ENCODE measurements at places on chromosomes 1 and 21.

DNA sequence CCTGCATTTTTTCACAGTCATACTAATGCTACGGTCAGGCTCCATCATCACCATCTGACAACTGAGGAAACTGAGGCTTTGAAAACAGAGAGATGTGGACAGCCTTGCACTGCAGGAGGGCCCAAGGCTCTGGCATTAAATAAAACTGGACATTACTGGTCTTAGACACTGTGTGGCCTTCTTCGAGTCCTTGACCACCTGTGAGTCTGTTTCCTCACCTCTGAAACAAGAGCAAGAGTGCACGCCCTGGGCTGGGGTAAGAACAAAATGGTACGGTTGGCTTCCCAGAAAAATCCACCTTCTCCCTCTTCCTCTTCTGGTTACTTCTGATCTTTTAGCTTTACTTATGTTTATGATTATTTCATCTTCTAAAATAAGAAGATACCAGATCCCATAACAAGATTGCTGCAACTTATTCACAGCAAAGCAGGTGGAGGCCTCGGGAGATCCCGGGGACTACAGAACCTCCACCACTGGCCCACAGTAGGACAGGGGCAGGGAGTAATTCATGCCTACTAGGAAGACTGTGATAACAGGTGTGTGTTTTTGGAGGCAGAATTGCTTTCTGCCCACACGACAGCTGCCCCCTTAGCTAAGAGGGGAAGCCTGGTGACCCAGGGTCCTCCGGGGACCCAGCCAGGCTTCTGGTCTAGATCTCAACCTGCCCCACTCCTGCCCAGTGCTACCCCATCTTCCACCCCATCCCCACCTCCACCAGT lies 156.4 kb upstream of the EDN2 start:
- DNase-seq, result no peak

DNA sequence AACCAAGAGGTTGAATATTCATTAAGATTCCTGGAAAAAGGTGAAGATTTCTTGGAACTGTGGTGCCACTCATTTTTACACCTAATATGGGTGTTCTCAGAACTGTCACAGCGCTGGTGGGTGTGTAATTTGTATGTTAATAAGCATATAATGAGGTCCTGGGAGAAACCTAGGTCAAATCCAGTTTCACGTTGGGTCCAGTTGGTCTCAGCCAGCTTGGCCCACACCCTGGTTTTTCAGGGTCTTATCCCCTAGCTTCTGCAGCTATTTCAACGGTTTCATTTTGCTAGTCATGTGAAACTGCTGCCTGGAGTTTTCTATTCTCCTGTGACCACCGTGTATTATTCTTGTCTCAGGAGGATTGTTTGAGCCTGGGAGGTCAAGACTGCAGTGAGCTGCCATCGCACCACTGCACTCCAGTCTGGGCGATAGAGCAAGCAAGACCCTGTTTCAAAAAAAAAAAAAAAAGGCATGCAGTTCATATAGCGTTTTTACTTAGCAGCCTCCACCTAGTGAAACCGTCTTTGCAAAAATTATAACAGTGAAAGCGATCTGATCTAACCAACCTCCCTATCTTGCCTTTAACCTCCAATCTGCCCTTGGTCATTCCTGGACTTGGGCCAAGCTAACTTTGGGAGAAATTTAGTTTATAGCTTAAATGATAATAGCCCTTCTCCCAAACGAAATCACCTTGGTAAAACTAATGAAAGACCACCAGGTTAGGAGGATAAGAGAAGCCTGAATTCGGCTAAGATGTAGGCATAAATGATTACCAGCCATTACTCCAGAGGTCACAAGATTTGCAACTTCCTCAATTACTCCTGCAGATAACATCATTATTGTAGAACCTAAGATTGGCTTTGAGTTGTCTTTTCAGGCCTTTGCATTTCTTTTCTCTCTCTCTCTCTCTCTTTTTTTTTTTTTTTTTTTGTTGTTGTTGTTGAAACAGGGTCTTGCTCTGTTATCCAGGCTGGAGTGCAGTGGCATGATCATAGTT lies 44.0 kb downstream of the PTAFR start:
- no peak for DNase-seq

- no peak for DNase-seq
Observed at GRCh38 chr1:236868625-236869467, 73.8 kb downstream of the MTR start.

GRCh38 chr1:204598319-204598969 lies 82.2 kb downstream of the MDM4 start:
- DNase-seq, result no peak

DNA sequence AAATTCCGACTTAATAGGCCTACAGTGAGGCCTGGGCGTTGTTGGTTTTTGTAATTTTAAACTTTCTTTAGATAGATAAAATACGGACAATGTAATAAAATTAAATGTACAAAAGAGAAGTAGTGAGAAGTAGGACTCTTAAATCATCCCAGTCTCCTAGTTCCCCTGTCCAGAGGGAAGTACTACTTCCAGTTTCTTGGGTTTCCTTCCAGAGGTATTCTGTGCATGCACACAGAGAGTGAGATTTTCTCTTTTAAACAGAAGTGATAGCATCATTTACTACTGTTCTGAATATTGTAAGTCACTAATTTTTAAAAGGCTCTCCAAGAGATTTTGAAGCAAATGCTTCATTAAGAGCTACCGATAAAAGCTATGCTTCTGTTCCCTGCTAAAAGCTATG lies 7.2 kb upstream of the FNBP1L start:
- DNase-seq, result no peak

DNA sequence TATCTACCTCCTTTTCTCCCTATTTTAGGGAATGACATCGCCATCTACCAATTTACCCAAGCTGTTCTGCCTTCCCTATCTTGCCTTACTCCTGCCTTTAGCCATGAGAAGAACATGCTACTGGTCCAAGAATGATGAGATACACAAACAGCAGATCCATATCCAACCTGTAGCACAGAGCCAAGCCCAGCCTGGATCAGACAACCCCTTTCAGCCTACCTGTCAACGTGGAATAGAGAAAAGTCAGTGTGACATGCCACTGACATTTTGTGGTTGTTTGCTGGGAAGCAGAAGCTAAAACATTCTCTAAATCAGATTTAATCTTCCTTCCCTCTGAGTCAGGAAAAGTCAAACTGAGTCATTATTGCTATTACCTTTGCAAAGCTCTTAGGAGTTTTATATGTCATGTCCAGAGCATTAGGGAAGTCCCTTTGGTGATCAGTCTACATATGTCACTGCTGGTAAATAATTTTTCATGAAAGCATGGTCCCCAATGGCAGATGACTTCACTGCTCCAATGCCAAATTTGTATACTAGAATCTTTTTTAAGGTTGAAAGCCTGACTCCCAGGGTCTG lies 143.1 kb downstream of the TPR start:
- DNase-seq, result no peak

- DNase-seq, result no peak
Observed at GRCh38 chr1:211761400-211761799, 69.2 kb downstream of the LPGAT1 start.

DNA sequence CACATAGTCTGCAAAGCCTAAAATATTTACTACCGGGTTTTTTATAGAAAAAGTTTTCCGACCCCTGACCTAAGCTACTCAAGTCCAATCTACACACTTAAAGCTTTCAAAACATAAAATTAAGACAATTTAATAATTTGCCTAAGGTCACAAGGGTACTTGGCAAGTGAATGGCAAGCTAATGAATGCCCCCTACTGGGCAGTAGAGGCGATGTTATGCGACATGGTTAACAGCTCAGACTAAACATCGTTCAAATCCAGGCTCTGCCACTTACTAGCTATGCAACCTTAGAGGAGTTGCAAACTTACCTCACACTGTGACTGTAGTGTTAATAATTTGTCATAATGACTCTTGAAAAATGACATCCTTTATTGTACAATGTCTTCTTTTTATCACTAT lies 317.2 kb upstream of the NFIA start:
- DNase-seq, result no peak

- no peak for DNase-seq
Observed at GRCh38 chr1:111446546-111446945, 2.5 kb downstream of the WDR77 start.

Measured in stimulated activated CD8-positive, alpha-beta memory T cell treated with anti-CD3 and anti-CD28 coated beads, Interleukin-7, amount 100 ng/mL, for 48 hours (primary cell).